Immature natural killer cell (primary cell): ENCODE measurements at places on chromosomes 5 and 9.

GRCh38 chr5:65076251-65076869 lies 307.6 kb downstream of the CWC27 start:
- peak; percentile 22 for DNase-seq

- DNase-seq: no peak
Observed at GRCh38 chr5:138692370-138692769, 60.9 kb upstream of the CTNNA1 start.

- no peak for DNase-seq
Observed at GRCh38 chr9:89887286-89887685, 282.5 kb downstream of the GADD45G start.

DNA sequence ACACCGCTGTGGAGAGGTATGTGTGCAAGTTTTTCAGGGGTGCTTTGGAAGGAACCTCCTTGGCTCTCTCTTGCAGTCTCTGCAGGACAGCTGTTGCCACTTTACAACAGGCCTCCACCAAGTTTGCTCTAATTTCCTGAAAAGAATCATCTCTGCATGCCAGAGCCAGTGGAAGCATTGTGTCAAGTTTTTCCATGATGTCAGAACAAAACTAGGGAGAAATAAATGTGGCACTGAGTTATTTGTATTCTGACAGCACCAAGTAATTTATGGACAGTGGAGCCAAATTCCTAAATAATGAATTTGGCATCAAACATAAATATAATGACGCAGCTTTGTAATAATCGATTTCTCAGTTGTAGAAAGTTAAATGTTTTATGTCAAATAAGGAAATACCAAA lies 146.9 kb downstream of the KIAA0825 start:
- no peak for DNase-seq

DNA sequence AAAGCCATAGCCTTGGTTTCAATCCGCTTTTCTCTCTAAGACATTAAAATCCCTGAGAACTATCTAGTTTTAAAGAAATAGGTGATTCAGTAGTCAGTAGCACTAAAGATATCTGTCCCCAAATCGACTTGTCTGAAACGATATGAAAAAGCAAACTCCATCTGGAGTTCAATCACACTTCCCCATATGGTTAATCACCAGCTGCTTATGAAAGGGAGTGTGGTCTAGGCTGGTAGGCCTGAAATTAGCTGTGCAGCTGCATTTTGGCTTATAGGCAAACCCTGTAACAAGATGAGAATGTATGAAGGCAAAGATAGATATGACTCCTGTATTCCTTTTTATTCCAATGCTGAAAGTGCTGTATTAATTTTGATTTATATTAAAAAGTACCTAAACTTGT lies 65.9 kb downstream of the DMRTA1 start:
- no peak for DNase-seq

GRCh38 chr5:150511578-150512367 lies 3.8 kb downstream of the NDST1 start:
- DNase-seq: no peak

DNA sequence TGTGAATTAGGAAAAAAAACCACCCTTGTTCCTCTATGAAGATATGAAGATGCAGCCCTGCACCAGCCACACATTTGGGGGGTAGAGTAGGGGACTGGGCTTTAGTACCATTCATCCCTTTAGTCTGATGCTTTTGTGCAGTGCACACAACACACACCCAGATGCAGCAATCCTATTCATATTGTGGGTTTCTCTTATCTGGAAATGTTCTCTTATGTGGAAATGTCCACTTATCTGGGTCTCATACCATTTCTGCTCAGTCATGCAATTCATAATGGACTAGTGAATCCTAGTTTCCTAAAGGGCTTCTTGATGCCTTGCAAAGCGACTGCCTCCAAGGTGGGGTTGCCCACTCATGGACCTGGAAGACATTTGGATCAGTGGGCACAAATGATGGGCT lies 47.8 kb downstream of the C9orf152 start:
- DNase-seq: no peak

- DNase-seq: no peak
Observed at GRCh38 chr5:38780945-38781344, 64.9 kb upstream of the OSMR start.

GRCh38 chr5:61965490-61965889 lies 340.5 kb upstream of the KIF2A start:
- no peak for DNase-seq

- DNase-seq: no peak
Observed at GRCh38 chr9:78601957-78602565, 305.1 kb downstream of the PSAT1 start.

- DNase-seq: no peak
Observed at GRCh38 chr9:126496781-126497659, 116.7 kb upstream of the LMX1B start.

- no peak for DNase-seq
Observed at GRCh38 chr5:91331705-91332104, 51.4 kb downstream of the ARRDC3 start.

DNA sequence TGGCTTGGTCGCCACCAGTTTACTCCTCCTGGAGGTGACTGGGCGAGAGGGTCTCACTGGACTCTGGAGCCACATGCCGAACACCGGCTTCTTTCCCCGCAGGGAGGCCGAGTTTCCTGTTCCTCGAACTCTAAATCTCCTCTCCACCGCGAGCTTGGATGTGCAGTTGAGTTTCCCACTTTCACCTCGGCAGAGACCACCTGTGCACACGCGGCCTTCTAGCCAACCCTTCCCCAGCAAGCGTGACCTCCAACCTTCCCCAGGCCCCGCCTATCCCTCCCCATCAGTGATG lies 380.1 kb downstream of the IRX2 start:
- DNase-seq: no peak

DNA sequence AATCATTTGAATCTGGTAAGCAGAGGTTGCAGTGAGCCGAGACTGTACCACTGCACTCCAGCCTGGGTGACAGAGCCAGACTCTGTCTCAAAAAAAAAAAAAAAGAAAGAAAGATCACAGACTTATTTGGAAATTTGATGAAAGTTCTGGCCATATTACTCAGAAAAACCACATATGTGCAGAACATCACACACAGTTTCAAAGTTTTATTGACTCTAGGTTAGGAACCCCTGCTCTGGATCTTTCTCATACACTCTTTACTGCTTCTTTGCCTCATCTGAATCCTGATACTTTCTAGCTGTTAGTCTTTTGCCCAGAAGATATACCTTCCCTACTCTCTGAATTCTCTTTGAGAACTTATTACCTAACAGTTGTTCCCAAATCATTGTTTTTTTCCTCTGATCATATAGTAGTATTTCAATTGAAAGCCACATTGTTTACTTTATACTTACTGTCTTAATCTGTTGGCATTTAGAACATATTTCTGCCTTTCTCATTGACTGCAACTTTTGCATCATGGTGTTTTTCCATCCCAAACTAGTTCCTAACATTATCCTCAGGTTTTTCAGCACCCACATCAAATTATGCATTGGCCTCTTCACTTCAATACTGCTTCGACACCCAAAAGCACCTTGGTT lies 68.7 kb downstream of the LNPEP start:
- no peak for DNase-seq

DNA sequence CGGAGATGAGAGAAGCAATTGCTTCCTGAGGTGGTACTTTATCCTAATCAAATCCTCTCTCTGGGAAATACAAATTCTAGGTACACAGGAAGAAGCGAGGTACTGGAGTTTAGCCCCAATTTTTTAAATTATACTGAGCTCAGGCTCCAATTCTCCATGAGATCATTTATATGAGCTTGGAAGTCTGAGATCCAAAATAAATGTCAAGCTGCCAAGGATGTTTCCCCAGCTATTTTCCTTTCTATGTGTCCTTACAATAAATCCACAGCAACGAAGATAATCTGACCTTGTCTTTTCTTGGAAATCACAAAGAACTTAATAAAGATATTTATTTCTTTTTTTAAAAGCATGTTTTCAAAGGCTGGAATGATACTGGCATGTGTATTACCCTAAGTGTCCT lies 597.3 kb downstream of the GABRG2 start:
- DNase-seq: no peak

- no peak for DNase-seq
Observed at GRCh38 chr9:94178927-94179326, 80.2 kb upstream of the ZNF169 start.

DNA sequence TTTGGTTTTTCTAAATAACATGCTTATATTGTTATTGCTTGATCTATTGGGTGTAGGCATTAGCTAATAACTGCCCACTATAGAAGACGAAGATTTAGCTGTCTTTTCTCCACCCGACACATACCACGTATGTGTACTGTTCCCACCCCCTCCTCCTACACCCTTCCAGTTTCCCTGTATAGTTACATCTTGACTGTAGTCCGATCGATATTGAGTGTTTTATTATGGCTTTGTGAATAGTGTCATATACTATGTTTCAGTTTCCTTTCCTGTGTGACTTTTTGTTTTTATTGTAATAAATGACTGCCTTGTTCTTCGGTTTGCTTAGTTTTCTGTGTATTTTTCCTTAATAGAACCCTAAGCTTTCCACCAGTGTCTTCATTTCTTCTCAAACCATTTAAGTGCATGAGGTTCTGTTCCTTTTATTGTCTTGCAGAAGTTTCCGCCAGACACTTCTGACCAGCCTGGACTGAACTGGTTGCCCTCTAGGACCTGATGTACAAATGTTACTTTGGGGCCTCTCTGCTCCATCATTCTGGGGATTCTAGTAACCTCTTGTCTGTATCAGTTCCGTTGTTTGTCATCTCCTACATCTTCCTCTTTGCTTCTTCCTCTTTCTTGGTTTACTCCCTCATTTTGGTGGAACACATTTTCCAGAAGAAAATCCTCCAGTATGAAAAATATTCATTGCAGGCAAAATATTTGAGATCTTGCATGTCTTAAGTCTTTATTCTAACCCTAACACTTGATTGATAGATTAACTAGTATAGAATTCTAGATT lies 61.8 kb downstream of the PRKACG start:
- DNase-seq: no peak

DNA sequence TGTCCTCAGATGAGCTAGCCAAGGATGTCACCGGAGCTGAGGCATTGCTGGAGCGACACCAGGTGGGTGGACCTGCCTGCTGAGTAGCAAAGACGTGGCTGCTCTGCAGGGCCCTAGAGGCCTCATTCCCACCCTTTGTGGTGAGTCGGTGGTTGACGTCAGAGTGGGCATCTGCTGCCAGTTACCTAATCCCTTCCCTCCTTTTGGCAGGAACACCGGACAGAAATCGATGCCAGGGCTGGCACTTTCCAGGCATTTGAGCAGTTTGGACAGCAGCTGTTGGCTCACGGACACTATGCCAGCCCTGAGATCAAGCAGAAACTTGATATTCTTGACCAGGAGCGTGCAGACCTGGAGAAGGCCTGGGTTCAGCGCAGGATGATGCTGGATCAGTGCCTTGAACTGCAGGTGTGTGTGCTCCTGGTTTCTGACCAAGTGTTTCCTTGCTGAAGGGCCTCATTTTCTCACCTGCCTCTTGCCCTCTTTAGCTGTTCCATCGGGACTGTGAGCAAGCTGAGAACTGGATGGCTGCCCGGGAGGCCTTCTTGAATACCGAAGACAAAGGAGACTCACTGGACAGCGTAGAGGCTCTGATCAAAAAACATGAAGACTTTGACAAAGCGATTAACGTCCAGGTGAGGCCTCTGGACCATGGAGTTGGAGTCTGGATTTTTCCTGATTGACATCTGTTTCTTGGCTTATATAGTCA lies 48.9 kb downstream of the DYNC2I2 start:
- no peak for DNase-seq

DNA sequence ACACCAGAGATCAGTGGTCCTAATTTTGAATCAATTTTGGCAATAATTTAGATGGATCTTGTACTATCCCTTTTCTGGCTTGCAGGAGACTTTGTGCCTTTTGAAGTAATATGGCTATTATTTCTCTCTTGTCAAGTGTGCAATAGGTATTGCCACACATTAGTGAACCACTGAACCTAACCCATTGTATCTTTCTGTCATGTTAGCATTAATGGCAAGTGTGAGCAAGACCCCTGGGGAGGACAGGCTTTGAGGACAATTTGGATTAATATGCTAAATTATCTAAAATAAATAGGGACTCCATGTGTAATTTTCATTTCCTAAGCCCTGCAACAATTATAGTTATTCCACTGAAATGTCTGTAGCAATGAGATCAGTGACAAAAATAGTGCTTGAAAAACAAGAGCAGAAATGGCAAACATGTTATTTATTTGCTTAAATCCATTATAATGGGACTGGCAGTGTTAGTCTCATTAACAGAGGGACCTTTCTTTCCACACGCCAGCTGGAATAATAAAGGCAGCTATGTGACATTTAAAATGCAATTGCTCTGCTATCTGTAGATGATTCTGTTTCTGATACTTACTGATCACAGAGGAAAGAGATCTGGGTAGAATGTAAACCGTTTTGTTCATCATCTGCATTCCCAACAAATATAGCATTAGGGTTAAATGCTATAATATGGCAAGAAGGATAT lies 753.3 kb upstream of the ZNF608 start:
- DNase-seq: no peak

DNA sequence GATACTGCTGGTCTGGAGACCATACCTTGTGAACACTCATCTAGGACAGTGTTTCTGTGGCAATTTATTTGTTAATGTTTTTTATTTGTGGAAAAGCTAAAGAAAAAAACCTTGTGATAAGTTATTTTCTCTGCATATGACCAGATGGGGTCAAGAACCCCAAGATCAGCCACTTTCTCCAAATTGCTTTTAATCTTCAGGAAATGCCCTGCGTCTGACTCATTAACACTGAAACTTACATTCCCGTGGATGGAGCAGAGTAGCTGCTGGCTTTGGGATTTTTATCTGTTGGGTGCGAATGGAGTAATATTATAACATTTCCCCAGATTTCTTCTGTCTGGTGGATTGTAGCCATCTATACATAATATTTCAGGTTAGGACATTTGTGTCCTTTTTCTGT lies 444.5 kb downstream of the SH3GL2 start:
- DNase-seq: no peak

DNA sequence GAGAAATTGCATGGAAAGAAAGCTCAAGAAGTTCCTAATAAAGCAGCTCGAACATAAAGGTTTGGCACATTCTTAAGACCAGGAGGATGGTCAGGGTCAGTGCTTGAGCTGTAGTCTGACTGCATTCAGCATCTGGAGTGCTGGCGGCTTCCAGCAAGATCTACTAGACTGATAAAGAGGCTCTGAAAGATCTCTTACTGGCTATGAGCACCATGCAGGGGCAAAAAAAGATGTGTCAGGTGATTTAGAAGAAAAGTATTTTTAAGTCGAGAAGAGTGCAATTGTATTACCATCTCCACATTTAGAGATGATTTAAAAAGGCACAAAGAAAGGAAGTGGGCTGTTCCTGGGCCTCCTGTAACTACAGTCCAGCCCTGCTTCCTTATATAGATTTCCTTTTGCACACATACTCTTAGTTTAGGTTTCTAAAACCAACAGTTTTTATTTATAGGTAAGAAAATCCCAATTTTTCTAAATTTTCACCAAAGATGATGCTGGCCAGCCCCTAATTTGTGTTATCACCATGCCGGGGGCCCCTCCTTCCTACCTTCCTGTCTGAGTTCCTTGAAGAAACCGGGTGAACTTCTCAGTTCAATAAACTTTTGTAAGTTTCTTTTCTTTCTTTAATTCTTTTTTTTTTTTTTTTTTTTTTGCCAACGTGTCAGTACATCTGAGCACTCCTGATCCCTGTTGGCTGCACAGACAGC lies 65.9 kb upstream of the PLPP1 start:
- no peak for DNase-seq

GRCh38 chr9:129497005-129497812 lies 123.7 kb downstream of the C9orf50 start:
- no peak for DNase-seq

GRCh38 chr5:108321341-108321740 lies 60.6 kb downstream of the FBXL17 start:
- DNase-seq: no peak

GRCh38 chr5:42583322-42583721 lies 160.1 kb downstream of the GHR start:
- peak; percentile 38 for DNase-seq
